ENCODE measurements at places on chromosomes 5 and 9.

- DNase-seq: peak; percentile 0
These were observed 298.4 kb upstream of the PRDM9 start for GRCh38 chr5:23208959-23209431.

GRCh38 chr9:76374783-76375559 lies 19.3 kb downstream of the RFK start:
- DNase-seq: peak; percentile 98

DNA sequence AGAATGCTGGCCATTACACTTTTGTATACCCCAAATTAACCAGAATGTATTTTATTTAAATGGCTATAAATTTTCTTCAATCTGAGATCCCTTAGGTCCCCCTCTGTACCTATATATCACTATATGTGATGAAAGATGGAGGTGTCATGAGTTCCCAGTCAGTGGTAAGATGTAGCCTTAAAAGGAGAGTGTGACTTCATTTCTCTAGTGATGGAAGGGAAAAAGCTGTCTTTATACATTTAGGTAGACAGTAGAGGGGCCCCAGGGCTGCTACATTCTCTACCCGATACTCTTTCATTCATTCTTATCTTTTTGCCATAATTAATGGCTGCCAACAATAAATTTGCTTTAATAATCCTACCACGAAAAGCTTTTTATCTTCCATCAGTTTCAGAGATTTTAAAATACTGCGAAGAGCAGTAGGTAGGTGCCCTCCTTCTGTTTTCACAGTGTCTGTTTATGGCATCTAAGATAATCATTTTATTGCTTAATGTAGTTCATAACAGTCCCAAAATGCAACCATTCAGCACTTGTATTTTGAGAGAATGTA lies 301.3 kb downstream of the ZNF608 start:
- DNase-seq: no peak

- DNase-seq: no peak
These were observed 30.4 kb upstream of the TCF7 start for GRCh38 chr5:134084022-134084565.
